ENCODE measurements at places on chromosomes 7 and 10. TPM values are rescaled to one million over a fixed set of nuclear protein-coding genes. Genes with fewer than 3 reads are reported as not detected.

- no peak for DNase-seq
These were observed 326.3 kb upstream of the DGKB start for GRCh38 chr7:15228831-15229230.

The OPTN gene
- 55.4 TPM for total RNA-seq

DNA sequence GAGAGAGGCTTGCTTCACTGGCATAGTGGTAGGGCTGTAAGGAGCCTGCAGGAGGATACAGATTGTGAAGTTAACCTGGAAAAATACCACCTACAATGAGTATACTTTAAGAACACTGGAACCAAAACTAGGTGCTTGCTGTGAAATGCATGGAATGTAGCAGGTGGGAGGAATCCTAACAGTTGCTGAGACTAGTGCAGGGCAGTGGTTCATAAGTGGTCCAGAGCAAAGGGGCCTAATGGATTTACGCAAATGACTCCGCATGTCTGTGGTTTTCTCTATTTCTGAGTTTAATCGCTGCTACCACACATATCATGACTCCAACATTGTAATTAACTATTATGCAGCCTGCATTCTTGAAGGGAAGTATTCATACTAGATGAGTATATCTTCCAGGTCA is 218.4 kb downstream of the CHRM2 start:
- no peak for DNase-seq

DNA sequence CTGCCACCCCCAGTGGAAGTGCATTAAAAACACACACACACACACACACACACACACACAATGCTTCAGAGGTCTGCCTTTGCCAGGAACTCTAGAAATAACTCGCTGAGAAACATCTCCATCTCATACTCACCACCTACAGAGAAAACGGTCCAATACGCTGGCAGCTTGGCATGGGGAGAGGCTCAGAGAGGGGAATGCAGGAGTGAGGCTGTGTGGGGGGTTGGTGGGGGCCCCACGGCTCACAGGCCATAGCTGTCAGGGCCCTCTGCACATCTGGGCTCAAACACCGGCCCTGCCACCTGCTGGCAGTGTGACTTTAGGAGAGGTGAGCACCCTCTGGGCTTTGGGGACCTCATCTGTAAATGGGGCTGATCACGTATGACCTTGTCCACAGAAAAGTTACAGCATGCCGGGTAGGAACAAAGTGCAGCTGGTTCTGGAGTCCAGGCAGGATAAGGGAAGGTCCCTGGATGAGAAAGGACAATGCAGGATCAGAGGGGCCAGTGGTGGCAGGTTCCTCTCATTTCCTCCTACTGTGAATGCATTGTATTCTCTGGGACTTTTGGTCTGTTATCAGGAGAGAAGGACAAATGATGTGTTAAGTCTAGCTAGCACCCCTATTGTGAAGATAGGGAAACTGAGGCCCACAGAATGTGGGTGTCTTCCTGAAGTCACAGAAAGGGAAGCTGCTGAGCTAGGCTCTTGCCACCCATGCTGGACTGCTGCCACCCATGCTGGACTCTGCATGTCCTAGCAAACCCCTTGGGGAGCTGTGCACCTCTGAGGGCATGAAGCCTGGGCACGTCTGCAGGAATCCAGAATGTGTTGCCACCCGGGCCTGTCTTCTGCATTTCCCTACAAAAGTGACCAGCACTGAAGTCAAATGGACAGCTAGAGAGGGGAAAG is 404.6 kb downstream of the RPS24 start:
- peak; percentile 68 for DNase-seq

- no peak for DNase-seq
These were observed 44.1 kb downstream of the LOXL4 start for GRCh38 chr10:98223874-98224273.

DNA sequence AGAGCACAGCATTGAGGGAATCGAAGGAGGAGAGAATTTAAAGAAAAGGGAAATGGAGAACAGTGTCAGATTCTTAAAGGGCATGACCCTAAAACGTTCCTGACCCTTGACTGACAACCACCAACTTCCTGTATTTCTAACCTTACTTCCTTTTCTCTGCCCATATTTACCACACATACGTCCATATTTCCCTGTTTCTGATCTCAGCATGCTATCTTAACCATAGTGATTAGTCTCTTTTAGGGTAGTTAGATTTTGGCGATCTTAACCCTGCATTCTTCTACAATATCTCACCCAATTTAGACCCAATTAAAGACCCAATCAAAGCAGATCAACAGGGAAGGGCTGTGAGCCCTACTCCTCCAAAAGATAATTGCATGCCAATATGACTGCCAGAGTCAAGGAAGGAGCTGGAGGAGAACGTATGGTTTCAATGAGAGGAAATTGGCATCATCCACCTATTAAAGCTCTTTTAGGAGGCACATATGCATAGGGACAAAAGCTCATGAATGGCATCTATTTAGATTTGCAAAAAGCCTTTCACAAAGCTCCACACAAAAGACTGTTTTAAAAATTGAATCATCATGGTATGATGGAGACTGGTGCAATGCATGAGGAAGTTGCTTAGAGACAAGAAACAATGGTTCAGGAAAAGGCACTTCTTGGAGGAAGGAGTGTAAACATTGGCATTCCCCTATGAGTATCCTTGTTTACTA is 49.0 kb upstream of the ARHGAP12 start:
- DNase-seq, result no peak

DNA sequence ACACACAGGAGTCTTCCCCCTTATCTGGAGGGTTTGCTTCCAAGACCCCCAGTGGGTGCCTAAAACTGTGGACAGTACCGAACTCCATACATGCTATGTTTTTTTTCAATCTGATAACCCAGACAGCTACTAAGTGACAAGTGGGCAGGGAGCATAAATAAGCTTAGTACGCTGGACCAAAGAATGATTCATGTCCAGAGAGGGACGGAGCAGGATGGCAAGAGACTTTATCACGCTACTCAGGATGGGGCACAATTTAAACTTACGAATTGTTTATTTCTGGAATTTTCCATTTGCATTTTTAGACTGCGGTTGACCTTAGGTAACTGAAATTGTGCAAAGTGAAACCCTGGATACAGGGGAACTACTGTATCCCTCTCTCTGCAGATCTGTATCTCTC is 410.0 kb upstream of the MKI67 start:
- DNase-seq, result peak; percentile 13

The CALHM2 gene
- 37.2 TPM for total RNA-seq

DNA sequence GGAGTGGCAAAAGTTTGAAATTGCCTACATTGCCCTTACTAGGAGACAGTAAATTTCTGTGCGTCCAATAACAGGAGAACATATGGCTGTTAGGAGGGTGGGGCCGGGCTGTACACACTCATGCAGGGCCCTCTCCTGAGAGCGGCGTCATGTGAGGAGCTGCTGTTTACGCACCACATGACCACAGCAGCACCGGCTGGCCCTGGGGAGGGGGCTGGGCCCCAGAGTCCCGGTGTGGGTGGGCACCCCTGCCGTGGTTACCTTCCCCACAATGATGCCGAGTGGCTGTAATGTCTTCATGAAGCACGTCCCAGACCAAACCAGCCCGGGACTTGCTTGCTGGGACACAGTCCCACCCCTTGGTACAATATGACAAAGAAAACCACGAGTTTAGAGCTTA is 308.7 kb downstream of the DNAJB6 start:
- DNase-seq, result no peak

DNA sequence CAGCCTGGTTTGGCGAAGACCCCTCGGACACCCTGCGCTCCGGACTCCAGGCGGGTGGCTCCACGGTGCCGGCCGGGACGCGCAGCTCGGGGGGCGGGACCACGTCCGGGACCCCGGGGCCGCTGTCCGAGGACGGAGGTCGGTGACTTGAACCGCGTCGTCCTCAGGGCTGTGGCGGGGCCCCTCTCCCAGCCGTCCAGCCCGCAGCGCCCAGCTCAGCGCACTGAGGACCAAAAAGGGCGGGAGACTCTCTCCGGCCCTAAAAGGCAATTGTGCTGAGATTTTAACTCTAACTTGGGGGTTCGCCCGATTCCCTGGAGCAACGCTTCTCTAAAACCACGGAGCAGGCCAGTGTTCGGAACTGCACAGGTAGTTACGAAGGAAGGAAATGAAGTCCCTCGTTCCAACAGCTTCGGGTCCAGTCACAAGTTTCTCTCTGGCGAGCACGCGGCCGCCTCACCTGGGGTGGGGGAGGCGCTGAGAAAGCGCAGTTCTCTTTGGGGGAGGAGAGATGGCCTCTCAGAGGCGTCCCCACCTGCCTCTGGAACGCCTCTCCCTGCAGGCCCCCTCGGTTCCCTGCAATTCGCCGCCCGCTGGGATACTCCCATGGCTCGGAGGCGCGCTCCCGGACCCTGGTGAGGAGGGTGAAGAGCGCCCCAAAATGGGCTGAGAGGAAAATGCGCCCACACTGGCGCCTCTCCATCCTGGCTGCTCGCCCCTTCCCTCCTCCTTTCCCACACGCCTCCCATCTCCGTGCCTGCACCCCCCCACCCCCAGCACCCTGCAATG is 352.7 kb downstream of the DNAJB6 start:
- DNase-seq, result peak; percentile 76

DNA sequence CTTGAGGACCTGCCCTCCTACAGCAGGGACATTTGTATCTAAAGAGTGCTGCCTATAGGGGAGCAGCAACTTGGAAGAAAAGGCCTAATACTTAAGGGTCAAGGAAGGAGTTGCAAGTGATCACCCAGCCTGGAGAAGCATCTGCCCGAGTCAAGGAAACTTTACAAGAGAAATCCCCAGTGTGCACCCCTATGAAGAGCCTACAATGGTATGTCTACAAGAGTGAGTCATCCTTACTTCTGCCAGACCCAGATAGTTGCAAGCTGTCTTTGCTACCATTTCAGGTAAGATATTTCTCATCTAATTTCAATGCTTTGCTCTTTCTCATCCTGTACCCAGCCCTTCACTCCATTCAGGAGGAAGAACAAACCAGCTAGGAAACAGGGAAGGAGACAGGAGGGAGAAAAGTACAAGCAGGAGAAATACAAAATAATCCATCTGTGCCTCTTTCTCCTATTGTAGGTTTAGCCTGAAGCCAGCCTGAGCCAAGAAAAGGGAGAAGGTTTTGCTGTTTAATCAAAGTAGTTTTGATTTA is 34.4 kb upstream of the AGR3 start:
- no peak for DNase-seq

DNA sequence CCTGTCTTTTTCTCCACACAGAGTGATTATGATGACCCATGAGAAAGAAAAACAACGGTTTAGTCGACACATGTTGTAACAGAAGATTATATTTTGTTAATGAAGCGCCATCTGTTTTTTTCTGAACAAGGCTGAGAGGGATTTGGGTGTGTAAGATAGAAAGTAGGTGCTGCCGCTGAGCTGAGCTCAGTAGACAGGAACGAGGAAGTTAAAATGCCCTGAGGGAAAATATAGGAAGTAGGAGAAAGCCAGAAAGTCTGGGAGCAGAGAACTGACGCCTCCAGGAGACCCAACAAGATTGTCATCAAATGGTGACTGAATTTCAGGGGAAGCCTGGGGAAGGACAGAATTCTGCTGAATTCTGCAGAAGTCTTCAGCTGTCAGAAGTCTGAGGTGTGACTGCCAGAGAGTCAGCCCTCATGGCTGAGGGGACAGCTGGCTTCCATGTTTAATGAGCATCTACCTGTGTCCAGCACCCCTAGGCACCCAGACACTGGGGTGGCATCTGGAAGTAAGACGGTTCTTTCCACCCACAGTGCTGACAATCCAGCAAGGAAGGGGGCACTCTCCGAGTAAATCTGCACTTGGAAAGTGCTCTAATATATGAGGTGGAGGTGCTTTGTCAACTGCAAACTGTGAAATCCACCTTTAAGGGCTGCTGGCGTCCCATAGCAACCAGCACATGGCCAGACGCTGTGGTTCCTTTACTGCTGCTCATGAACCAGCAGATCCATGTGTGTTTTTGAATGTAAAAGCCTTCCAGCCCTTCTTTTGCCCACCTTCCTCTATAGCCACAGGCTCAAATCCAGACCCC is 12.5 kb upstream of the TSPAN15 start:
- DNase-seq, result no peak

- peak; percentile 97 for DNase-seq
These were observed 1.1 kb upstream of the TRIP6 start for GRCh38 chr7:100865938-100866728.

DNA sequence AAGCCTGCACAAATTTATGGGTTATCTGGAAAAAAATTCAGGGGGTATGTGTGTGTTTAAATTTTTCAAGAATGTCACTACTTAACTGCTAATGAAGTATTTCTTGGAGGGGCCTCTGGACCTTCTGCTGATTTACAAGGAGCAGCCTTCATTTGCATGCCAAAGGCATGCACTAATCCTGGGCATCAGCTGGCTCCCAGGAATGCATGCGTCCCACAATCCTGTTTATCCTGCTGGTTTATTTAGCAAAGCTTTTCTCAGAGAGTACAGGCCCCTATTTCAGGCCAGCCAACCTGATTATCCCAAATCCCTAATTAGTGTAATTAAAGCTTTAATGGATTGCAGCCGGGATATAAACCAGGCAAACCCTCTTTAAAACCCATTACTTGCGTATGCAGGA is 170.4 kb downstream of the TAX1BP1 start:
- DNase-seq, result no peak

DNA sequence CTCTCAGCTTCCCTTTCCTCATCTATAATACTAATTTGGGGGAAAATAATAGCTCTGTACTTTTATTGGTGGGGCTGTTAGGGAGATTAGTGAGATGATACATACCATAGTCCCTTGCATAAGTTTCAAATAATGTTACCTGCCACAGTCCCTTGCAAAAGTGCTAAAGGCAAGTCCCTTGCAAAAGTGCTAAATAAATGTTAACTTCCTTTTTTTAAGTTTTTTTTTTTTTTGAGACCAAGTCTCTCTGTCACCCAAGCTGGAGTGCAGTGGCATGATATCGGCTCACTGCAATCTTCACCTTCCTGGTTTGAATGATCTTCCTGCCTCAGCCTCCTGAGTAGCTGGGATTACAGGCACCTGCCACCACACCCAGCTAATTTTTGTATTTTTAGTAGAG is 43.4 kb upstream of the SRGN start:
- no peak for DNase-seq

DNA sequence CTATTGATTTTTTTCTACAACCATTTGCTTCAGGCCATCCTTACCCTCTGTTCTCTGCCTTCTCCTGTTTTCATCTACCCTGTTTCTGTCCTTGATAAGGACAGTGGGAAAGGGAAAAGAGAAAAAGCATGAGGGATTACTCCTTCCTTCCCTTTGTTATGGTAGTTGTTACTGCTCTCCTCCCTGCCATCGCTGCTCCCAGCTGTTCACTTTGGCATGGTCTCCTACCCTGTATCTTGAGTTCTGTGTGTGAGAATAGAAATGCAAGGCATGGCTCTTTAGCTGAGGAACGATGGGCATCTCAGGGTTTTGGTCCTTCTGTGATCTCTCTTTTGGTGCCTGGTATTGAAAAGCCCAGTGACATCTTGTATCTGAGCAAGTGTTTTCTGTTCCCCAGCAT is 6.4 kb downstream of the CCSER2 start:
- no peak for DNase-seq

DNA sequence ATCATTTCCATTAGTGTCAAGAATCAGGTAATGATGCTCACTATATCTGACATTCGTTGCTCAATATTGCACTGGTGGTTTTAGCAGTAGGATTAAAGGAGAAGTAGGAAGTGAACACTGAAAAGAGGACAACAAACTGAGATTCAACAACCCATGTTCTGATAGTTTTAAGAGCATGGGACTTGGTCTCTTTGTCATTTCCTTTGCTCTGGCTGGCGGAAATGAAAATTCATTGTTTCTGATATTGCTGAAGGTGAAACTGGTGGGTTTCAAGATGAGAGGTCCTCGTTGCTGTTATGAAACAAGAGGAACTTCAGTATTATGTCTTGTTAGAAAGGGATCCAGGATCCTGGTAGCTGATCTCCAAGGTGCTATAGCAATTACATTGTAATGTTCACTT is 129.0 kb downstream of the DNAH11 start:
- no peak for DNase-seq

The ANKRD7 gene
- total RNA-seq, result not detected

All from lower leg skin (tissue), 4 donors.